ENCODE measurements at places on chromosomes 11 and 22.

DNA sequence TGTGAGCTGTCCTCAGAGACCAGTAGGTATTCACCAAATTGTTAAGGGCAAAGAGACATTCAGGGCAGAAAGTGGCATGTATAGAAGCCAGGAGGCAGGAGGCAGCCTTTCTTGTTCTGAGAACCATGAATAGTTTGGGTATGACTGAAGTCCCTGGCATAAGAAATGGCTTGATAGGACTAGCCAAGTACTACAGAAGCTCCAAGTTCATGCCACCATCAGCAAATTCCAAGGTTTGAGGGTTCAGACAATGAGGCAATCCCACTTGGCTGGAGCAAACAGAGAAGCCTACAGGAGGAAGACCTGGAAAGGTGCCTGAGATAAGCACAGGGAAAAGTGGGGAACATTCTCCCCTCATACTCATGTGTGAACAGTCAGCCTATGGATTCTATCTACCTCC lies 25.8 kb downstream of the XRRA1 start:
- H3K4me1 ChIP-seq, result no peaks in the 10 kb centered on the region
- H3K27ac ChIP-seq, result no peak overlapping the region
- DNase-seq, result no peak
- no peak overlapping the region for H3K4me3 ChIP-seq
- H3K36me3 ChIP-seq, result peaks cover 42% of the 10 kb centered on the region

DNA sequence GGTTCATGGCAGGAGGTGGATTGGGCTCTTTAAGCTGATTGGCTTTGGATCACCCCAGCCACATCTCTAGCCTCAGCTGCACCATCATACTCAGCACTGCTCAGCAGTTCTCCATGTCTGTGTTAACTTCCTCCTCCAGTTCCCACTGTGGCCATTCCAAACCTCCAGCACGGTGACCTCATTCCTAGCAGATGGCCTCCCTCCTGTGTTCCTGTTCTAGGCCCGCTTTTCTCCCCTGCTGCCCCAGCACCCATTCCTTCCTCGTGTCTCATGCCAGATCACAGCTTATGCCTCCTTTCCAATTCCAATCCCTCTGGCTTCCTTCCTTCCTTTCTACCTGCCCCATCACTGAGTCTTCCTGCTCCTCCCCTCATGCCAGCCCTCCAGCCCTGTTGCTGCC lies 96.1 kb downstream of the MICAL2 start:
- H3K36me3 ChIP-seq, result no peaks in the 10 kb centered on the region
- H3K4me3 ChIP-seq, result no peak overlapping the region
- no peaks in the 10 kb centered on the region for H3K27me3 ChIP-seq

DNA sequence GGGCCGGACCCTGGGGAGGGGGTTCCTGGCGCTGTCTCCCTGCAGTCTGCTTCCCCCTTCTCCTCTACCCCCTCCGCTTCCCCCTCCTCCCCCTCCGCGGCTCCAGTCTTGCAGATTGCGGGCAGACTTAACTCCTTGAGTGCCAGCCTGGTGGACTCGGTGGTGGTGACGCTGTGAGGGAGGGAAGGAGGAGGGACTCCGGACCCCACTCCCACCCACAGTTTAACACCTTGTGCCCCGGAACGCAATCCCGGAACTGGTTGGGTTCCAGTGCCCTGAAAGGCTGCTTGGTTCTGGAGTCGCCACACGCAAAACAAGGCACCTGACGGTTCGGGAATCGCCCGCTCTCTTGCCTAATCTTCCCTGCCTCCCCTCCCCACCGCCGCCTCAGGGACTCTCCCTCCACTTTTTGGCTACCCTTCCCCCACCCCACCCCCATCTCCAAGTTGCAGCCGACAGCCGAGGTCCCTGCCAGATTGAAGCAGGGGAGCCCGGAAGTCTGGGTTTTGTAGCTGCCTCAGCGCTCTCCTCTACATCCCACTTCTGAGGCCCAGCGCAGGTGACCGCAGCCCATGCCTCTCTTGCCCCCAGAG lies 3.9 kb upstream of the BCL9L start:
- peak; percentile 94 for DNase-seq
- peak overlapping the region; percentile 74 for H3K4me3 ChIP-seq
- H3K27me3 ChIP-seq, result no peaks in the 10 kb centered on the region
- H3K4me1 ChIP-seq, result peaks cover 9% of the 10 kb centered on the region

- H3K4me3 ChIP-seq, result no peak overlapping the region
- H3K4me1 ChIP-seq, result no peaks in the 10 kb centered on the region
- H3K36me3 ChIP-seq, result peaks cover 3% of the 10 kb centered on the region
These were observed 77.5 kb downstream of the EXT2 start for GRCh38 chr11:44172966-44173365.

DNA sequence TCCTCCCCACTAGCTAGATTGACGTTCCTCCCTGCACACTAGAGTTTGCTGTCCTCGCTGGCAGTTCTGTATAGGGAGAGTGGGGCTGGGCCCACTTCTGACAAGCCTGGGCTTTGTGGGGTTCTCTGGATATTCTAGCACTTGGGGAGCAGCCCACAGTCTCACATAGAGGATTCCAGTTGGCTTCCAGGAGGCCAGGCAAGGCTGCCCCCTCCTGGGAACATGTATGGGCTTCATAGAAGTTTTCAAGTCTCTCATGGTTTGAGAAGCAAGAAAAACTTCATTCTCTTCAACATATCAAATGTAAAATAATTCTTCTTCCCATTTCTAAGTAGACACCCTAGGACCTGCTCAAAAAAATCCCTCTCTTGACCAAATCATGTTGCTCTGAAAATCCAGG lies 87.5 kb downstream of the NAV2 start:
- H3K27ac ChIP-seq, result no peak overlapping the region
- no peaks in the 10 kb centered on the region for H3K36me3 ChIP-seq
- H3K4me1 ChIP-seq, result peaks cover 18% of the 10 kb centered on the region
- DNase-seq, result no peak

DNA sequence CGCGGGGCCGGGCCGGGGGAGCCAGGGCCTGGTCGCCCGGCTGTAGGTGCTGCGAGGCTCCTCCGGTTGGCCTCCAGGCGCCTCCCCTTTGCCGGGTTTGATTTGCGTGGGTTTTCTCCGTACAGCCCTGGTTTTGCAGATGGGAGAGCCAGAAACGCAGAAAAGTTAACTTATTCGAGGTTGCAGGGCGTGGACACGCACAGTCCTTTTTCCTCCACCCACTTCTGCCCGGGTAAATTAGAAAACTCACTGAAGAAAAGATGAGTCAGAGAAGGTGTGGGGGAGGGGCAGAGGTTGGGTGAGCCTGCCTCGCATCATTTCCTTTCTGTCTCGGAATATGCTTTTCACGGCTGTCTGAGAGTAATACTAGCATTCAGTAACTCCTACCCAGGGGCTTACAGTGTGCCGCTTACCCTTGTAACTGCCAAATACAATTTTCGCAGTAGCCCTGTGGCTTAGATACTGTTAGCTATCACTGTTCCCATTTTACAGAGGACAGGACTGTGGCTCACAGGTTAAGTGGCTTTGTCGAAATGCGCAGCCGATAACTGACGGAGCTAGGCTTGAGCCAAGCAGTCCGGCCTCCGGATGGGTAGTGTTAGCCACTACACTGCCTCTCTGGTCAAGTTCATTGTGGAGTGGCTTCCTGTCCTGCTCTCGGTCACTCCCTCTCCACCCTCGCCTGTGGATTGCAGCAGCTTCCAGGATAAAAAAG lies 812 bp downstream of the FADD start:
- H3K27me3 ChIP-seq, result no peaks in the 10 kb centered on the region
- H3K4me1 ChIP-seq, result no peaks in the 10 kb centered on the region
- peak overlapping the region; percentile 100 for H3K4me3 ChIP-seq
- H3K27ac ChIP-seq, result peak overlapping the region; percentile 98

DNA sequence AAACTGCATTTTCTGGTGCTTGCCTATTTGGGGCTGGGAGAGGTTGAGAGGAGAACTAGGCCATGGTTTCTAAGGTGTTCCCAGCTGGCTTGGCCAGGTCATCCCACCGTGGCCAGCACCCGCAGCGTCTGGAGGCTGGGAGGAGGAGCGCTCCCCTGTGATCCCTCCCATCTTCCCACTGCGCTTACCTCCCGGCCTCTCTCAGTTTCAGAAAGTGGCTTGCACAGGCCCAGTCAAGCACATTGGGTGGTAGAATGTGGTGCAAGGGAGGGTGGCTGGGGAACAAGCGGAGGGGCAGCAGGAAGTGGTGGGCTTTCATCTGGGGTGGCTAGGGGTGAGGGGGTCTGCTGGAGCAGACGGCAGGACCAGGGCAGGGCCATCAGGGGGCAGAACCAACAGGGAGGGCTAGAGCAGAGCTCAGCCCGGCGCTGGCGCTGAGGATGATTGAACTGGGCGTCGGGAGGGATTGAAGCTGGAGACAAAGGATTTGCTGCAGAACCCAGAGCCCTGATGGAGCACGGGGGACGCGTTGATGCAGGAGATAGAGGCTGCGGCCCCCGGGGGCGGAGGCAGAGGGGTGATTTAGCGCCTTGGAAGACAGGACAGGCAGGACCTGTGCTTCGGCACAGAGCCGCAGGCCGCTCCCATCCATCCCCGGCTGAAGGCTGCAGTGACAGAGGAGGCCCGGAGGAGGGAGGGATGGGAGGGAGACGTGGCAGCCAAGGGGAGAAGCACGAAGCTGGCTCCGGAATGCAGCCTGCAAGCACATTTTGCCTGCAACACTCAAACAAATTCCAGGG lies 76.0 kb downstream of the TRIM29 start:
- no peaks in the 10 kb centered on the region for H3K4me1 ChIP-seq
- H3K4me3 ChIP-seq, result no peak overlapping the region
- H3K36me3 ChIP-seq, result no peaks in the 10 kb centered on the region
- H3K27me3 ChIP-seq, result no peaks in the 10 kb centered on the region

DNA sequence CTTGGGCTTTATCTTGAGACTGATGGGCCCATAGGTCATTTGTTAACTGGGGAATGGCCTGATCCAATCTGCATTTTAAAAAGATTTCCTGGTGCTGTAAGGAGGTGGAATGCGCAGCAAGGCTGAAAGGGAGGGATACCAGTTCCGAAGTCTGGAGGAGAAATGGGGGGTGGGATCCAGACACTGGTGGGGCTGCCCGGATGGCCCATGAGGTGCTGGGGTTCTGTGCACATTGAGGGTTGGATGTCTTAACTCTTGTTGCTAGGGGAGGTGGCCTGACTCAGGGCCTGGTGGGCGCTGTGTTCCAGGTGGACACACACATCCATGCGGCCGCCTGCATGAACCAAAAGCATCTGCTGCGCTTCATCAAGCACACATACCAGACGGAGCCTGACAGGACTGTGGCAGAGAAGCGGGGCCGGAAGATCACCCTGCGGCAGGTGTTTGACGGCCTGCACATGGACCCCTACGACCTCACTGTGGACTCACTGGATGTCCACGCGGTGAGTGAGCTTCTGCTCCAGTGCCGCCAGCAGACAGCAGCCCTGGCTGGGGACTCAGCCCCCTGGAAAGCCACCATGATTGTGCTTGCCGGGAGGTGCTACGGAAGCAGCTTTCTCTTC lies 38.1 kb downstream of the AMPD3 start:
- H3K36me3 ChIP-seq, result no peaks in the 10 kb centered on the region
- peaks cover 6% of the 10 kb centered on the region for H3K4me1 ChIP-seq
- no peaks in the 10 kb centered on the region for H3K27me3 ChIP-seq
- H3K27ac ChIP-seq, result no peak overlapping the region

DNA sequence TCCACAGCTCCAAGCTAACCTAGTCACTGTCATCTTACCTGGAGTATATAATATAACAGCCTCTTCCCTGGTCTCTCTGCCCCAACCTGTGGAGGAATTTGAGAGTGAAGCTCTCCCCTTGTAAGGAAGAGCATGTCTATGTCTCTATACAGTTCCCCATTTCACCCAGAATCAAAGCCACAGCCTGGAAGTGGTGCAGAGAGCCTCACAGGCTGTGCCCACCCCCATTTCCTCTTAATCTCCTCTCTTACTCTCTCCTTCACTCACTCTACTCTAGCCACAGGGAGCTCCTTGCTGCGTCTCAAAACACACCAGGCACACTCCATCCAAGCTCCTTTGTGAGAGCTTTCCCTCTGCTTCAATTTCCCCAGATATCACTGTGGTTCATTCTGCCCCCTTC lies 302.5 kb upstream of the ISX start:
- H3K27me3 ChIP-seq, result no peaks in the 10 kb centered on the region
- no peak overlapping the region for H3K27ac ChIP-seq
- no peaks in the 10 kb centered on the region for H3K36me3 ChIP-seq
- H3K4me1 ChIP-seq, result no peaks in the 10 kb centered on the region
- no peak for DNase-seq

DNA sequence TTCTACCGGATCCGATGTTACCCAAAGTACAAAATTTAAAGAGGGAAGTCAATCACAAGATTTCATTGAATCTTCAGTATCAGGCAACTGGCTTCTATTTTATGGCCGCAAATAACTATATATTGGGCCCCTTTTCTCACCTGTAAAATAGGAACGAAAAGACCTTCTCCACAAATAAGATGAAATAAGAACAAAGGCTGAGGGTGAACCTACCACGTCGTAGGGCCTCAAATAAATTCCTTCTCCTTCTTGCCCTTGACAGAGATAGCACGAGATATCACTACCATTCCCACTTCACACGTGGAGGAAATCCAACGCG lies 794 bp upstream of the EMSY start:
- H3K27me3 ChIP-seq, result no peaks in the 10 kb centered on the region
- peaks cover 8% of the 10 kb centered on the region for H3K36me3 ChIP-seq
- peak overlapping the region; percentile 84 for H3K27ac ChIP-seq
- no peaks in the 10 kb centered on the region for H3K4me1 ChIP-seq
- no peak for DNase-seq
- H3K4me3 ChIP-seq, result peak overlapping the region; percentile 80

DNA sequence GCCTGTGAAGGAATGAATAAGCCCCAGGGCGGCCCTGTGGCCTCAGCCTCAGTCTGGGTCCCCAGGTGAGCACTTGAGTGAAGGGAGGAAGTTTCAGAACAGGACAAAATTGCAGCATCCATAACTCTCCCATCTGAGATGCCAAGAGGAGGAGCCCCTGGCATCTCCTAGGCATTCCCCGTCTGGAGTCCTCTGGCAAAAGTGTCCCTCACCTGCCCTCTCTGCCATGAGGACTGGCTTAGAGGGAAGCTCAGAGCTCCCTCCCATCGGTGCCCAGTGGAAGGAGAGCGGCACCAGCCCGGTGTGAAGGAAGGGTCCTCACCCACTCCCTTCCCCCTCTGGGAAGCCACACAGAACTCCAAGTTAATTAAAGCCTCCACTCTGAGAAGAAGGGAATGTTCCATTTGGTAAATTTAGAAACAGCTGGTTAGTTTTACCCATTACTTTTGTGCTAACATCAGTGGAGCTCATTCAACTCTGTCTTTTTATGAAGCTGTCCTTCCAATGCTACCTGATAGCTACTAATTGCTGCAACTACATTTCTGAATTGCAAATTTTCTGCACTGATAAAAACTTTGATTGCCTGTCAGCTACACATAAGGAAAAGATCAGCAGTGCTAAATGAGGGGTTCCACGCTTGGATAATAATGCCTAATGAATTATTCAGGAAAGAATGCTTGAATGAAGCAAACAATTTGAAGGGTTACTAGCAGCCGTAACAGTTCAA lies 123.3 kb upstream of the RCN1 start:
- H3K4me3 ChIP-seq, result no peak overlapping the region
- H3K36me3 ChIP-seq, result no peaks in the 10 kb centered on the region
- H3K27me3 ChIP-seq, result no peaks in the 10 kb centered on the region
- H3K4me1 ChIP-seq, result no peaks in the 10 kb centered on the region
- H3K27ac ChIP-seq, result no peak overlapping the region
